ENCODE measurements at places on chromosomes 4 and X.

- no peak for DNase-seq
These were observed 12.1 kb upstream of the ARAP2 start for GRCh38 chr4:36256398-36256891.

GRCh38 chr4:27007507-27007906 is 146.9 kb downstream of the STIM2 start:
- DNase-seq: no peak

GRCh38 chr4:2378401-2378800 is 40.0 kb downstream of the ZFYVE28 start:
- DNase-seq: no peak

- no peak for DNase-seq
These were observed 137.9 kb upstream of the NALF2 start for GRCh38 chrX:69366183-69366582.

- no peak for DNase-seq
These were observed 641.5 kb downstream of the FAT4 start for GRCh38 chr4:125956276-125956675.

- no peak for DNase-seq
These were observed 181.9 kb upstream of the ANXA3 start for GRCh38 chr4:78369679-78370078.

- no peak for DNase-seq
These were observed 1.6 kb downstream of the HPGD start for GRCh38 chr4:174520660-174521059.

- DNase-seq: no peak
These were observed 68.9 kb upstream of the NDP start for GRCh38 chrX:44042116-44042515.

- no peak for DNase-seq
These were observed 315.8 kb downstream of the STIM2 start for GRCh38 chr4:27176400-27176799.

- DNase-seq: no peak
These were observed 32.2 kb upstream of the PSAPL1 start for GRCh38 chr4:7466904-7467303.

- DNase-seq: peak; percentile 87
These were observed 10.0 kb upstream of the ASMTL start for GRCh38 chrX:1462596-1463251.

DNA sequence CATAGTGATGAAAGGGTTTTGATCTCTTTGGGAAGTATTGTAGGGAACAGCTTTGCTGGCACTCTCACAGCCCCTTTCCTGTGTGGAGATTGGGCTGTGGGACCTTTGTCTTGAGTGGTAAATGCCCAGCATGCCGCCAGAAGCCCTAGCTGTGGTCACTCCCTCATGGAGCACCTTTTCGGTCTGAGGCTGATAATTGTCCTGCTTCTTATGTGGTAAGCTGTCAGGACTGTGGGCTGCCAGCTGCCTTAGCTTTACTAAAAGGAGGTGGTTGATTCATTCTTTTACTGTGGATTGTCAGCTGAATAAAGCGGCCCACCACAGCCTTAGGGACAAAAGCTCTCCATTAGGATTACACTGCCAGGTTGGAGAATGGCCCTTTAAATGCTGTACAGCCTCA is 7.1 kb downstream of the PASD1 start:
- no peak for DNase-seq

DNA sequence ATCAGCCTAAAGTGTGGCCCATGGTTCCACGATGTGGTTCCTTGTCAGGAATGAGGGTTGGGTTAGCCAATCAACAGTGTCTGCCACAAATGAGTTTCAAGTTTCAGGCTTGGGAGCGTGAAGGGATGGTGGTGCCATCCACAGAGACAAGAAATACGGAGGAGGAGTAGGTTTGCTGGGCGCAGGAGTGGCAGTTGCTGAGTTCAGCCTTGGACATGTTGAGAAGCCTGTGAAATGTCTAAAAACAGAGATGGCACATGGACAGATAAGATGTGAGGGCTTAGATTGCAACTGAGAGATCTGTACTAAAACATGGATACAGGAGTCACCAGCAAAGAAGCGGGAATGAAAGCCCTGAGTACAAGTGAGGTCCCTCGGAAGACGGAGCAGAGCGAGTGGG is 481.0 kb downstream of the BCOR start:
- no peak for DNase-seq

DNA sequence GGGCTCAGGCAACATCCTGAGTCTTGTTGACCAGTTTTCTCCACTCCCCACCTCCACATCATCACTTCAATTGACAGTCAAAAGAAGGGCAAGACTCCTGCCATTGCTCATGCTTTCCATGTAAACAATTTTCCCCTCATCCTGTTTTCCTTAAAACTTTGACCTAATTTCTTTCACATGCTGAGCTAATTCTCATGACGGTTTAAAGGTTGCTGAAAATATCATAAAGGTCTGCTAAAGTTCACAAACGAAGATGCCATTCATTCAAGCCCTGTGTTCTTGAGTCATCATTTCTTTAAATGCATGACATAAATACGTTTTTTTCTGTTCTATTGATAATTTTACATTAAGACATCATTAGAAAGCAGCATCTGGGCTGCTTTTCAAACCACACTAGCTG is 353.9 kb downstream of the NKX6-1 start:
- no peak for DNase-seq

DNA sequence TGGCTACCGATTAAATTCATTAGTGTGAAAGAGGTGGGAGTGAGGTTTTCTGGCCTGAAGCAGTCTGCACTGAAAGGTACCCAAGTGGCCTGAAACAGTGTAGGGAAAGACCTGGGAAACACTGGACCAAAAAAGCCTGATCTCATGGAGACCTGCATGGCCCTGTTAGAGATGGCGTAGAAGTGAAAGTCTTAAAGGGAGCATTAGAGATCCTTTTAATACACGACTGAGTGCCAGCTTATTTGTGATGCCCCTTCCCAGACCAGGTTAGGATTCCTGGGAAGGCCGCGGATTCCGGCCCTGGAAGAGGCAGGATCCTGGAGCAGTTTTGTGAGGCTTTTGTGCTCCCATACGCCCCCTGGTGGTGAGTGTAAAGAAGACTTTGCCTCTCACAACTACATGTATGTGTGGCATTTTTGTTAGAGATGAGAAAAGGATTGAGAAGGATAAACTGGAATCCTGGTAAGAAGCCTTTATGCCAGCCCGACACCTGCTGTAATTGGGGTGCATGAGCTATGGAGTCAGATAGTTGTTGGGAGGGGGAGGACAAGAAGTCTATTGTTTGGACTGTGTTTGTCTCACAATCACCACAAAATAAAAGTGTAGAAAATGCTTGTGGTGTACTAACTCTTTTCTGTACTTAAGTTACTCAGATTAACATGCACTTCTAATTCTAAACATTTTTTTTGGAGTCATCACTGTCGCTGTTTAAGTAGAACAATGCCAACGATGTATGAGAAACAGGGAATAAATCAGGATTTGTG is 54.0 kb downstream of the JADE1 start:
- no peak for DNase-seq

DNA sequence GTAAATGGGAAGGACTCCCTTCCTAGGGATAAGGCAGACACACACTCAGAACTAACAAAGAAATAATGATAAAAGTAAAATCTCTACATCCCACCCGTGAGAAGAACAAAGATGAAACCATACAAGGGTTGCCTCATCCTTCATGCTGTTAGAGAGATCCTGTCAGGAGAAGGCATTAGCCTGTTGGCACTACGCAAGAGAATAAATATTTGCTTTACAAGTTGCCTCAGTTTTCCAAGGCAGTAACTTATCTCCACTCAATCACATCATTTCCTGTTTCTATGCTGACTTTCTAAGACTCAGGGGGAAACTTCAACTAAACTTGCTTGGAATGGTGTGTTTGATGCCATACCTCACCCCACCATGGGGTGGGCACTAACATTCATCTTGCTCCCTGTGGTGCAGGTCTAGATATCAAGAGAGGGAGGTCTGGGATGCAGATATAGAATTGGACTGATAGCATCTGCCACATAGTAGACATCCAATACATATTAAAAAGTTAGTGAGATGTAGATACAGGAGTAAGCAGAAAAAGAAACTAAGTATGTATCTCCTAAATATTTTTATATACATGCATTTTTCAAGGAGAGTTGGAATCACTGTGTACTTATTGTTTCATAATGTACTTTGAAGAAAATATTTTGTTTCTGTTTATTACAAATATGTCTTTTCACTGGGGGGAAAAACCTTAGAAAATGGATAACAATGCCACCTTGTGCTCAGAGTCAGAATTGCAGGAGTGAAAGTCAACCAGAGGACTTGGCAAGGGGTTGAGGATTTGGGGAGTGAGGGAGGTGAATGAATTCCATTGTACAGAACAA is 57.2 kb upstream of the BEX4 start:
- DNase-seq: no peak

DNA sequence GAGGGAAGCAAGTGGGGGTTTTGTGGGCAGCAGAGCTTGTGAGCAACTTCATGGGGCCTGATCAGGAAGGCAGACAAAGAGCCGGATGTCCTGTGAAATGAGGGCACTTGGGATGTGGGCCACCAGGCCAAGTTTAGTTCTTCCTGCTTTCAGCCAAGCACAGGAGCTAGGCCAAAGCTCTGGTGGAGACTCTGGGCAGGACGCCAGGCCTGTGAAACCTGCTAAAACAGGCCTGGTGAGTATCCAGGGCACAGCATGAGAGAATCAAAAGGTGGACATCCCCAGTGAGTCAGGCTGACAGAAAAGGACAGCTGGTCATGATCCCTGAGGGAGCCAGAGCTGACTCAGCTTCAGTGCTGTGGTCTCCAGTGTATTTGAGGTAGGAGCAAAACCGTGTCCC is 95.7 kb downstream of the NPNT start:
- DNase-seq: no peak

GRCh38 chrX:132433001-132433400 is 55.8 kb downstream of the MBNL3 start:
- no peak for DNase-seq

DNA sequence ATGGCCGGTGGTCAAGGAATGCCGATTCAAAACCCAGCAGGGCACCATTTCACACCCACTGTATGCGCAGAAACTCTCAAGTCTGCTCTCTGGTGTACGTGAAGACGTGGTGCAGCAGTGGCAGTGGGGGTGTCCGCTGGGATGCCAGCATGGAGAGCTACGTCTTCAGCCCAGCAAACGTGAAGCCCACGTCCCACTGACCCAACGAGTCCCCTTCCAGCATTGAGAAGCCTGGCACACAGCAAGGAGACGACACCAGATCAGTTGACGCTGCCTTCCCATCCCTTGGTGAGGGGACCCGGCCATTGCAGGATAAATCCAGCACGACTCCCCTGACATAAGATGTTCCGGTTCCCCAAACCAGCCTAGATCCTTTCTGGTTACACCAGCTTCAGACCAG is 2.2 kb upstream of the PLXNB3 start:
- DNase-seq: no peak

GRCh38 chr4:117042962-117043361 is 42.4 kb downstream of the TRAM1L1 start:
- no peak for DNase-seq

GRCh38 chrX:805103-805670 is 174.6 kb downstream of the SHOX start:
- no peak for DNase-seq

GRCh38 chr4:24690436-24690835 is 104.9 kb upstream of the SOD3 start:
- no peak for DNase-seq

DNA sequence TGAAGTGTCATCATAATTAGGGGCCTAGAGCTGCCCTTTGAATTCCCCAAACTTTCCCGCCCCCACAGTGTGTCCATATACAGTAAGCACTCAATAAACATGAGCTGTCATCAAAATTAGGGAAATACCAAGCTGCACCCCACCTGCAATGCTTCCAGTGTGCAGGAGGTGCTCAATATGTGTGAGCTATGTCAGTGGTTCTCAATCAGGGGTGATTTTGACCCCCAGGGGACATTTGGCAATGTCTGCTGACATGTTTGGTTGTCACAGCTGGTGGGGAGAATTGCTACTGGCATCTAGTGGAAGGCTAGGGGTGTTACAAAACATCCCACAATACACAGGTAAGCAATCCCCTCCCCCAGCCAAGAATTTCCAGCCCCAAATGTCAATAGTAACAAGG is 748 bp downstream of the CFP start:
- DNase-seq: no peak

- no peak for DNase-seq
These were observed 48.1 kb downstream of the GPRIN3 start for GRCh38 chr4:89259301-89260028.

- peak; percentile 93 for DNase-seq
These were observed at the start of gene NONO for GRCh38 chrX:71283403-71284143. Gene NONO, plus strand, starts transcription at chrX:71283635. Its CDS starts 7,003 bp downstream, at chrX:71290638.

- DNase-seq: no peak
These were observed 36.3 kb downstream of the OPHN1 start for GRCh38 chrX:68396953-68397352.

GRCh38 chr4:150584111-150584915 is 2.4 kb downstream of the MAB21L2 start:
- DNase-seq: no peak

DNA sequence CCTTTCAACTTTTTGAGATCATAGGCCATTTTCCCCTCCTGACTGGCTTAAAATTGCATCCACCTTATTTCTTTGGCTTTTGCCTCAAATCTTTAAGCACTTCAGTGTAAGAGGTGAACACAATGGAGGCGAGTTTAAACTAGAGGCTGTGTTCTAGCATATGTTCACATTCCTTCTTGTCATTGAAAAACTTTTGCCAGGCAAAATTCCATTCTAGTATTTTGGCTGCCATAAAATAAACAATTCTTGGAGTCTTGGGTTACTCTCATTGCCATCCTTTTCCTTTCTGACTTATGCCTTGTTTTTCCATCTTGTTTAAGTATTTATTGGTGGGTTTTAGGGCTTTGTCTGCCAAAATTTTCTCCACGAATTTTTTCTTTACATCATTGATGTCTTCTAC is 137.3 kb upstream of the ANXA10 start:
- DNase-seq: no peak

DNA sequence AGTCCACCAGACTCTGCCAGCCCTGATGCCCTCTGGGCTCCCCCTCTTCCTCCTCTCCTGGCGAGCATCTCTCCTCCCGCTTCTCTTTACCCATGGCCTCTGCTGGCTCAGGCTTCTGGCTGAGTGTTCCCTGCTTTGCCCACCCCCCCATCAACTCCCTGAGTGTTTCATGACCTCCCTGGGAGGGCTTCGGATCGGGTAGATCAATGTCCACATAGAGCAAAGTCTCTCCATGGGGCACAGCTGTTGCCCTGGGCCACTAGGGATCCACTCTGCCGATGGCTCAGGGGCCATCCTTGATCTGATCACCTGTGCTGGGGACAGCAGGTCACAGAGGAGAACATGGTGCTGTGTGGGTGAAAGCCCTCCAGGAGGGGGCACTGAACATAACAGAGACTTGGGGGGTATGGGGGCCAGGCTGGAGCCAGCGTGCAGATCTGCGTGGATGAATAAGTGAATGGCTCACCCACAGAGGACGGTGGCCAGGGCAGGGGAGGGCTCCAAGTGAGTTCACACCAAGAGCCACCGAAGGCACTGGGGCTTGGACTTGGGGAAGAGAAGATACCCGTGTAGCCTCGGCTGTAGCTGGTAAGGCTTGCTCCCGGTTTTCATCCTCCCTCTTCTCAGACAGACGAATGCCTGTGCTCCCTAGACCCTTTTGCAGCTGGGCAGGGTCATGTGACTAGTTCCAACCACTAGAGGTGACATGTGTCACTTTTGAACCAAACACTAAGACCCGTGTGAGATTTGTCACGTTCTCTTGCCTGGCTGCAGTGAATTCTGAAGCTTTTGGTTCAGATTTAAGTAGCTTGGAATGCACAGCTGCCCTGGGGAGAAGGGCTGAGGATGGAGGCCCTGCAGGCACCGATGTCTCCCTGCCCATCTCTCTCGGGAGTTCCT is 23.2 kb upstream of the AFAP1 start:
- no peak for DNase-seq
